ENCODE measurements at places on chromosomes 11 and 22.

DNA sequence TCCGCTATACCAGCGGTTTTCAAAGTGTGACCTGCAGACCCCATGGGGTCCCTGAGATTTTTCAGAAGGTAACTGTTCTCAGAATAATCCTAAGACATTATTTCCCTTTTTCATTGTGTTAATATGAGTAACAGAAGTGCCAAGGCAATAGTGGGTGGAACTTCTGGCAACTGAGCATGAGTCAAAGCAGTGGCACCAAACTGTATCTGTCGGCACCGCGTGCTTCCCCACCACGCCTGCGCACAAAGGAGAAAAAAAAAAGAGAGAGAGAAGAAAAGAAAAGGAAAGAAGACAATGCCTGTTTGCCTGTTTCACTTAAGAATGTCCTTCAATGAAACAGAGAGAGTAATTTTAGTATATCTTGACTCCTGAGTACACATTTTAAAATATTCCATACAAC, 679.9 kb downstream of the OPCML start:
- DNase-seq = no peak

GRCh38 chr11:111795334-111795985, 29.3 kb upstream of the PPP2R1B start:
- no peak for DNase-seq

DNA sequence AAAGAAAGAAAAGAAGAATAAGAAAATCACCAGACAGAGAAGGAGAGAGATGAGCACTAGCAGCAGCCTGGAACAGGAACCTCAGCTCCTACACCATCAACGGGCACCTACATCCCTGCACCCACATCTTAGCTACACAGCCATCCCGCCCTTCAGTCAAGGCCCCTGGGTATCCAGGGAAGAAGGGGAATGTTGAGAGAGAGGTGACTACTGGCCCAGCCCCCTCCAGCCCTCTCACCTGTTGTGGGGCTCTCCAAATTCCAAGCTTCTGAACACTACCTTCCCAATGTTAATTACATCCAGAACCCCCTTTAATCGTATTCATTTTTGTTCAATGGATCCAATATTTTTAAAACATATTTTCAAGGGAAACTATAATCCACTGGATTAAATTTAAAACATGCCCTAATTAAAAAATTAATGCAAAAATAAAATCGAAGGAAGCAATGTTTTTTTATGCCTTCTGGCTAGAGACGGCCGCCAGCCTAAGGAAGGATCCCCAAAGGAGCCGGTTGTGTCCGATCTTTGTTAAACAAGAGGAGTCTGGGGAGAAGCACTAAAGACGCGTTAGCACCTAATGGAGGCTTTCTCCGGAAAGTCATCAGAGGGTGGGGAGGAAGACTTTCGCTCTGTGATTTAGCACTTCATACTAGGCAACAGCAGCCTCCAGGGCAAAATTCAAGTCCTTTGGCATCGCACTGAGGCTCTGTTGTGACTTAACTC, 9.5 kb downstream of the TPST2 start:
- no peak for DNase-seq

GRCh38 chr11:34178209-34178821, 72.9 kb downstream of the NAT10 start:
- no peak for DNase-seq

GRCh38 chr22:48827904-48828555, 999.6 kb downstream of the BRD1 start:
- no peak for DNase-seq

GRCh38 chr11:17163291-17163690, 44.5 kb downstream of the PIK3C2A start:
- no peak for DNase-seq

- DNase-seq = no peak
Measured at GRCh38 chr11:44358713-44359112, 48.8 kb upstream of the ALX4 start.

DNA sequence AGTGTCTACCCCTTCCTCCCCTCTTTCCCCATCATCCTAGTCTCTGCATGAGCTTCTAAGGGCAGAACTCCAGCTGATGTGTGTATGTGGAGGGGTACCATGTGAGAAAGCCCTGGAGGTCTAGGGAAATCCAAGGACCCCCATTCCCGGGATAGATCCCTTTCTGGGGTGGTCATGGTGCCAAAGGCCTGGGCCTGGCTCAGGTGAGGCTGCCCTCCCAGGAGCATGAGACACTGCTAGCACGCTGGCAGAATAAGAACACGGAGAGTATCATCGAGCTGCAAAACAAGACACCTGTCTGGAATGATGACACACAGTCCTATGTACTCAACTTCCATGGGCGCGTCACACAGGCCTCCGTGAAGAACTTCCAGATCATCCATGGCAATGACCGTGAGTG, 19.6 kb downstream of the TUB start:
- no peak for DNase-seq

DNA sequence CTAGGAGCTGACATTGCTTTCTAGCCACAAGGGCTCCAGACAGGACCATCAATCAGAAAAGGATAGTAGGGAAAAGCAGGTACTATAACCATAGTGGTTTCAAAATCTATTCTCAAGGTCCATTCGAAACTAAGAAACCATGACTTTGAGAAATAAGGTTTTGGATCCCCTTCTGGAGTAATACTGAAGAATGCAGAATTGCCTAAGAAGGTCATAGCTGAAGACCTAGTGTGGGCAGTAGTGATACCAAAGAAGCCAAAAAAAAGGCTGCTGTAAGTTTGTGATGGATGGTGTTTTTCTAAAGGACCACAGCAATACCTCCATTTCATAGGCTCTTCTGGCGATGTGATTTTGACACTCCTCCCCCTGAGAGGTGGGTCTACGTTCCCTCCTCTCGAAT, 163.1 kb downstream of the MAML2 start:
- DNase-seq = no peak

DNA sequence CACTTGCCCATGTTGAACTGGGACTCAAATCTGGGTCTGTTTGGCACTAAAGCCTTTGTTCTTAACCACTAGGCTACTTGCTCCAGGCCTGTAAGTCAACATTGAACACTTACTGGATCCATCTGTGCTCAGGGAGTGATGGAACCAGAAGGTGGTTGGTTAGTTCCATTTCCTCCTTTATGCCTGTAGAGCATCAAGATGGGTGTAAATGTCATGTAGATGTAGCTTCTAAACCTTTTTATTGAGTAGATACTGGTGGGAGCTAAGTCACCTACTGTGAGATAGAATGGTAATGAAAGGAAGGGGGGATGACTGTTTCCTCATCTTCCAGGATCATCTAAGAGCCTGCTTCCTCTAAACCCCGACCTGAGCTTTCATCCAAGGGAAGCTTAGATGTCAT, 38.6 kb upstream of the ALKBH3 start:
- DNase-seq = no peak

- no peak for DNase-seq
Measured at GRCh38 chr11:66879583-66879982, 22.7 kb downstream of the LRFN4 start.

DNA sequence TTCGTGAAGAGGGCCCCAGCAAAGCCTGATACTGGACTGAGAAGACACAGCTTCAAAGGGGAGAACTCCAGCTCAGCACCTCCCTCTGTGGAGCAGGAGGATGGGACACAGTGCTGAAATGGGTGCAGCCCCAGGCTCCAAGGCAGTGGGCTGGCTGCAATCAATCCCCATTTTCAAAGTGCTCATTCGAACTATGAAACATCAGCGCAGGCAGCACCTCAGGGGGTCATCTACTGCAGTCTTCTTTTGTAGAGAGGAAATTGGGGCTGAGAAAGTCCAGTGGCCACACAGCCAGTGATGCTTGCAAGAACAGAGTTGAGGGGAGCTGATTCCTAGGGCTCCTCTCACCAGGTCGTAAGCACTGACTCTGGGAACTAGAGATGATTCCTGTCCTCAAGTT, 25.1 kb downstream of the OPCML start:
- no peak for DNase-seq

- no peak for DNase-seq
Measured at GRCh38 chr11:33258631-33259205, 1.5 kb downstream of the HIPK3 start.

- no peak for DNase-seq
Measured at GRCh38 chr11:14980854-14981253, 8.7 kb upstream of the CALCA start.

DNA sequence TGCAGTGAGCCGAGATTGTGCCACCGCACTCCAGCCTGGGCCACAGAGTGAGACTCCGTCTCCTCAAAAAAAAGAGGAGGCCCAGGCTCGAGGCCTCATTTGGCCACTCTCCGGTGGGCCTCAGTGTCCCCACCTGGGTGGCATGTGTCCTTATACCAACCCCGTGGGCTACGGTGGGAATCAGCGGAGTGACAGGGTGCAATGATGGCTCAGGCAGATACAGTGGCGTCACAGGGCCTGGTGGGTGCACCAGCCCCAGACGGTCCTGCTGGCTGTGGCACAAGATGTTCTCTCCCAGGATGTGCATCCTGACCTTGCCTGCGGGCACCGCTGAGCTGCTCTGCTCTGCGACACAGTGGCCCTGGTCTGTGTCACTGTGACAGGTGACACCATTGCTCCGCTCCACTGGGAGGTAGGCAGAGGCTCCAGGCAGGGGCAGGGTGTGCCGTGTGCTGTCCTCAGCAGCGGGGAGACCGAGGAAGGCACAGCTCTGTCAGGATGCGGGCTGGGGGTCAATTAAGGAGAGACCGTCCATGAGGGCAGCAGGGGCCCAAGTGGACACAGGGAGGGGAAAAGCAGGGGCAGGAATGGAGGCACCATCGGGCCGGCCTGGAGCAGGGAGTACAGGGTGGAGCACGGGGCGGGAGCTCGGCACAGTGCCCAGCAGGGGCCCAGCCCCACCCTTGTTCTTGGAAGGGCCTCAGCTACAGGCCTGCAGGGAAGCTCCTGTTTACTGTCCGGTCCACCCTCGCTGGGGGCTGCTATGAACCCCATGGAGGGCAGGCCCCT, 21.7 kb upstream of the TH start:
- no peak for DNase-seq

GRCh38 chr11:12161603-12162350, 51.4 kb downstream of the MICAL2 start:
- no peak for DNase-seq

GRCh38 chr11:4699697-4700435, 2.2 kb upstream of the OR51E2 start:
- peak; percentile 10 for DNase-seq

DNA sequence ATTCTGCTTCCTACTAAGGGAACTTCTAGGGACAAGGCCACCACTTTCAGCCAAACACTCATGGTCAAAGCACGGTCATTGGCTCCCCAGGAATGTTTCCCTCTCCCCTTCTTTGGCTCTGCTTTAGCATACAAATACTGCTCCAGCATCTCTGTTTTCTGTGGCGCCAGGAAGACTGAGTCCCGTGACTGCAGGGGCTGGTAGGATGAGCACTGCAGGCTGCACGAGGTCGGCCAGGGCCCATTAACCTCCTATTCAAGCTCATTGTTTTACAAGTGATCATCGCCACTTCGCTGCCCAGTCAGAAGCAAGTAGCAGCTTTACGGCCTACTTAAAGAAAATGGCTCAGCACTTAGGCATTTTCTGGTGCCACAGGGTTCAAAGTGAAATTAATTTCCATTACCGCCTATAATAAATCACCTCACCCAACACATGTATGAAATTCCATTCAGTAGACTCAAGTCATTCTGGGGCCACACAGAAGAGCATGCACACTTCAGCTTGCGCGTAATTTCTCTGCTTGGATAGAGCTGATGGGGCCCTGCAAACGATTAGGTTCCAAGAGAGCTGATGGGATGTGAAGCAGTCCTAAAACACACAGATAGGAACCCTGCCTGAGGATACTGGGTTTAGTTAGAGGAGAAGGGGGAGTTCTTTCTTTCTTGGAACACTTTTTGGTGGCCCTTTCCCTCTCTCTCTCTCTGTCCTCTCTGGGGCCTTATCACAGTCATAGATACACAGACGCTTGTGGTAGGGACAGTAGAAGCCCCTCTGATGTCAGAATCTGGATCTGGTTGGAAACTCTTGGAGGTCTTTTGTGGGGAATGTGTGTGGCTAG, 173.7 kb downstream of the KIF18A start:
- no peak for DNase-seq

- no peak for DNase-seq
Measured at GRCh38 chr11:55732936-55733335, 40.3 kb upstream of the OR5D13 start.

- DNase-seq = no peak
Measured at GRCh38 chr11:35346472-35347156, 72.7 kb downstream of the SLC1A2 start.

DNA sequence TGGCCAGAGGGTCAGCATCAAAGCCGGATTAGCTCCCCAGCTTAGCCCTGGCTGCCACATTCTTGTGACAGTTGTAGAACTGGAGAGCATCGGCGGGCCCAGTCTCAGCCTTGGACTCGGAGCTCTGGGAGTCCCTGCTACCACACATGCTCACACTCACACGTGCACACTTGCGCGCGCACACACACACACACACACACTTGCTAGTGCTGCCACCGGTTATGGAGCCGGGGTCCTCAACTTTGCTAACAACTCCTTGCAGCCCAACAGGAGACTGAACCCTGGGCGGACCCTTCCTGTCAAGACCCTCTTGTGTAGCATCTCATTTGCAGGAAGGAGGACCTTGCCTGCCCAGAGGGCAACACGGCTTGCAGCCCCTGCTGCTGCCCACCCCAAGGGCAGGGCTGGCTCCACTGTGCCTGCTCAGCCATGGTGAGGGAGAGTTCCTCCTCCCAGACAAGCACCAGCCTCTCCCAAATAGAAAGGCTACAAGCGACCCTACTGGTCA, 107.6 kb downstream of the WNT7B start:
- no peak for DNase-seq

DNA sequence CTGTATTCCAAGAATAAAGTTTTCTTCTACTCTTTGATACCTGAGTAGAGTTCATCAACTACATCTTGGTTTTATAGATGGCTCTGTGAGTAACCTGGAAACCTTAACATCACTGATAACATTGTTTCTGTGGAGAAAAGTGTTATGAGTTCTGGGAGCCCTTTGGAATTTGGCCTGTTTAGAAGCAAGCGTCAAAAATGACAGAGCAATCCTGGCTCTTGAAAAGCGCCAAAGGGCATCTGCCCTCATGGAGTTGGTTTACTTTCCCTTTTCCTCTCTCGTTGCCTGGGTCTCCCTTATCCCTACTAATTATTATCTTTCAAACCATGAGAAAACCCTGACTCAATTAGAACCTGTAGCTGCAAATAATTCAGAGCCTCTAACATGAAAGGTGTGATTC, 140.1 kb downstream of the DBX1 start:
- DNase-seq = no peak

- DNase-seq = no peak
Measured at GRCh38 chr11:67564230-67564629, 19.4 kb upstream of the GSTP1 start.

- no peak for DNase-seq
Measured at GRCh38 chr11:112162761-112163546, 940 bp downstream of the IL18 start.

DNA sequence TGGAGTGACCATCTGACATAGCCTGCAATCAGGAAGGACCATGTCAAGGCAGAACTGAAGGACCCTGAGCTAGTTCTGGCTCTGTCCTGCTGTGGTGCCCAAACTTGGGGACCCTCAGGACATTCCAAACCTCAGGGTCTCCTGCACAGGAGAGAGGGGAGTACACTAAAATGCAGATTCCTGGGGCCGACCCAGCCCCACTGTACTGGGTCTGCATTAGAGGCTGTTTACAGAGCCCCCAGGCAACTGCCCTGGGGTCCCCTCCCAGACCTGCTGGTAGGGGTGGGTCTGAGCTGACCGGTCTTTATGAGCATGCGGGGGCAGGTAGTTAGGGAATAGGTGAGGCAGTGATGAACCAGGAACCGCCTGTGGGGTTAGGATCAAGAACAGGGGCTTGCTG, 6.8 kb downstream of the TRPM5 start:
- no peak for DNase-seq
